ENCODE measurements at places on chromosomes 3 and 15. TPM values are rescaled to one million over a fixed set of nuclear protein-coding genes. Genes with fewer than 3 reads are reported as not detected.

LAMB2 gene
- polyA plus RNA-seq, result 318 TPM

AQR gene
- polyA plus RNA-seq, result 11.6 TPM

CLDN18 gene
- not detected for polyA plus RNA-seq

ATP13A5 gene
- not detected for polyA plus RNA-seq

LMAN1L gene
- polyA plus RNA-seq, result 0.02 TPM

SYNPR gene
- polyA plus RNA-seq, result not detected

PRICKLE2 gene
- 1.1 TPM for polyA plus RNA-seq

FETUB gene
- polyA plus RNA-seq, result 0.05 TPM

CACNA2D2 gene
- polyA plus RNA-seq, result 1.1 TPM
